ENCODE measurements at places on chromosomes 2 and 18.

GRCh38 chr2:66541646-66542045, 106.7 kb downstream of the MEIS1 start:
- DNase-seq: no peak

- DNase-seq: no peak
Observed at GRCh38 chr2:64474121-64474571, 20.2 kb downstream of the LGALSL start.

DNA sequence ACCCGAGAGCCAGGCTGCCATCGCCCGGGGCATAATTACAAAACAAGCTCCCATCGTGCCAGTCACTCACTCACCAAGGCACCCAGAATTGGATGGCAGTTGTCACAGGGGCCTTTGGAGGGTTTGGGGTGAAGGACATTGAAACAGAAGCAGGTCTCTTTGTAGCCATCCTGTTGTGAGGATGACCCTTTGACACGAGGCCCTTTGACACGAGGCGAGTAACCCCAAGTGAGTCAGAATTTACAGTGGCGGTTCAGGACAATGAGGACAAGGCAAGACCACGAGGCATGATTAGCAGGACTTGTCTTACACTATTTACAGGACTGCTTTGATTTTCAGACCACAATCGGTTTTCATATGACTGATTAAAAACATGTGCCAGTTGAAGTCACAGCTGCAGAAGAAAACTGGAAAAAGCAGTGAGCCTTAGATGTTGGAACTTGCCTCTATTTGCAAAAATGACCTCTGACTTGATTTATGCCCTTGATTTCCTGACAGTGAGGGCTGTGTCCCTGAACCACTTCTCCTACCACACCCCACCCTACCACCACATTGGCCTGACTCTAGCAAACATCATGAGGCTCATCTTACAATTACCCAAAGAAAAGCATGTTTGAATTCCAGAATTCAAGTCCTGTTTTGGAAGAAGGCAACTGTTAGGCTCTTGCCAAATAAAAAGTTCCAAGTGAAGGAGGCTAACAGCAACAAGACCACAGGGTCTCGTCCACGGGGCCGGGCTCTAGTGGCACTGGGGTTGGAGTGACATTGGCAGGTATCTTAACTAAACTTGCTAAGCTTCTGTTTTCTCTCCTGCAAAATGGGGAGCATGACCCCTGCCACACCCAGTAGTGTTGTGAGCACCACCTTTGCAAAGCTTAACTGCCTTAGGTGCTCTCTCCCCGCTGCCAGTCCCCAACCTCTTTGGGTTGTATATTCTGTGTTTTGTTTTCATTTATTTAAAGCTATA, 64.4 kb upstream of the FOSL2 start:
- DNase-seq: peak; percentile 56

DNA sequence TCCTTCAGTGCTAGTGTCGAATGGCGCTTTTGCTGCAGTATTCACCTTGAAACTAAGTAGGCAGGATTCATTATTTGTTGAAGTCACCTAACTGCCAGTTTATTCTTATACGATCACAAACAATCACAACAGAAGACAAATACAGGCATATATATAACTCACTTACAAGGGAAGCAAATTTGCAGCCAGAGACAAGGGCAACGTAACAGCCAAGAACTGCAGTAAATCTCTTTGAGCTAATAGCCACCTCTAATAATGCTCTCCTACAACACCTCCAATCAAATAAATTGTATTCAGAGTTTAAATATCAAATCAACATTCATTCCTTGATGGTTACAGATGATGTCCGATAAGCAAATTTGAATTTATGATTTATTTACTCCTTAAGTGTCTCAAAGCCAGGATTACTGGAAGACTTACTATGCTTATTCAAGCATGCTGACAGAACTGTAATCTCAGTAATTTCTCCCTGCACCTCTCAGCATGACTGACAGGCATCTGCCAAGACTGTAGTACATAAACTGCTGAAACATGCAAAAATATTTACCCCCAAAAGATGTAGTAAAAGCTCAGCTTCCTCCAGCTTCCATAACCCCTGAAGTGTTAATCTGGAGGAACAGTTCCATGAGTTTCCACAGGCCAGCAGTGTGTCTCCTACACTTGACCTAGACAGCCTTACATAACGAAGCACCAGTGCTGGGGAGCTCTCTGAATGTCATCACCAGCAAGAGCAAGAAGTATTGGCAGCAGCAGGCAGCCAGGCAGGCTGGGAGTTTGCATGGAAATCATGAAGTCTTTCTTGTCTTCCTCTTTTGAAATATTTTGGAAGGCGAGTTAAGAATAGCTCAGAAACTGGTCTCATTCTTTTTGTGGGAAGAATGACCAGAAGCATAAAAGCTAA, 20.9 kb upstream of the SCN1A start:
- no peak for DNase-seq

DNA sequence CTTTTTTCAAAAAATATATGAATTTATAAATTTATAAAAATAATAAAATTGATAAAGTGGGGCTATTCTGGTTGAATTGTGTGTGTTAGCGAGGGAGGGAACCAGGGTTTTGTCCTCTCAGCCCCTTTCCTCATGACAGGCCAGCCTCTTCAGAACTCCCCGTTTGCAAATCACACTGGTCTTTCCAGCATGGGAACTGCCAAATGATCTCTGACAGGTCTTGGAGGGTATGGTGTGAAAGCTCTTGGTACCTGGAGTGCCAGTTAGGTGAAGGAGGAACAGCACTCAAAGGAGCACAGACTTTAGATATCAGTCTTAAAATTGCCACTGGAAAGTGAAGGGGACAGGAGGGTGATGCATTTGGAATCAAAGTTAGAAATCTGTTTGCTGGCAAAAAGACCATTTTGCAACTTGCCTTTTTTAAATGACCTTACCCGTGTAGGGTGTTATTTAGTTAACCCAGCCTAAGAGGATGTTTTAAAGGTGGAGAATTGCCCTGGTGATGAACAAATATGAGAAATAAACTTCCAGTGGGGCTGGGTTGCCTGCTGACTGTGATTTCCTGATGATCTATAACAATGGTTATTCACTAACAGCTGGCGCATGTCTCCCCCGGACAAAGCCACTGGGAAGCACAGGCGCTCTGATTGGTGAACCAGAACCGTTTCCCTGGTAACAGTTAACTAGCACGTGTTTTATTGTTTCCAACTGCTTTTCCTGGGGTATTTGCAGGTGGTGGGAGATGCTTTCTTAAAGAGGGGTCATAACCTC, 85.3 kb upstream of the EFEMP1 start:
- DNase-seq: peak; percentile 86

- no peak for DNase-seq
Observed at GRCh38 chr2:230914886-230915285, 10.2 kb downstream of the GPR55 start.

GRCh38 chr2:10370390-10370789, 67.7 kb downstream of the HPCAL1 start:
- no peak for DNase-seq

DNA sequence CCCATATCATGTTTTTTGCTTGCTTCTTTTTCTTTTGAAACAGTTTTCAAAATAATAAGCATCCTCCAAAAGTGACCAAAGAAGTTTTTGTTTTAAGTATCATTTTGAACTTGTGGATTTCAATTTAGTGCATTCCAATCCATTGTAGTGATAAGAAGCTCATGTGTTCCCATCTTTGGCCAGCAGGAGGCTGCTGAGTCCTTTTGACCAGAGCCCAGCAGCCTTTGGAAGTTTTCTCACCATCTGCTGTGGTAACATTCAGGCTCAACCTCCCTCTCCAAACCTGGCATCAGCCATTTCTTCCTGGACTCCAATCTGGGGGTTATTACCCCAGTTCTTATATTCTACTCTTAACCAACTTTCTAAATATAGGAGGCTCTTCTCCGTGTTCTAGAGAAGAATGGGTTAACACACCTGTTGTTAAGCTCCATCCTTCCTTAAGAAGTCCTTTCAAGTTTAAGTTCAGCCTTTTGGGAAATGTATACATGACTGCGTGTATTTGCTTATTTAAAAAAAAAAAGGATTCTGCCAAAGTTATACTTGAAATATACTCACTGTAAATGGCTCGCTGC, 39.0 kb upstream of the MAL start:
- peak; percentile 64 for DNase-seq

DNA sequence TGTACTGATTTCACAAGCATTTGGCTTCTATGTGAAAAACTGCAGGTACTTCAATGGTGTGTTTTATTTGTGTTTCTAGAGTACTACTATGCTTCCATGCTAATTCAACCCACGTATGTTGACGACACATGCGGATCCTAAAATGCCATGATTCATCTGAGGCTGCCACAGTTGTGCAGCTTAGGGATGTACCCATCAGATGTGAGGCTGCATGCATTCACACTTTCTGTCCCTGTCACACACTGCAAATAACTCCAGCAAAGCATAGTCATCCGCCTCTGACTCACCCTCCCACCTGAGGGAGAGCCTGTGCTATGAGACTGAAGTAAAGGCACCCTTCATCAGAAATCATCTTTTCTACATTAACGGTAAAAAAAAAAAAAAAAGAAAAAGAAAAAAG, 22.1 kb upstream of the SERTAD2 start:
- DNase-seq: no peak

- DNase-seq: no peak
Observed at GRCh38 chr2:42865884-42866881, 73.8 kb upstream of the HAAO start.

DNA sequence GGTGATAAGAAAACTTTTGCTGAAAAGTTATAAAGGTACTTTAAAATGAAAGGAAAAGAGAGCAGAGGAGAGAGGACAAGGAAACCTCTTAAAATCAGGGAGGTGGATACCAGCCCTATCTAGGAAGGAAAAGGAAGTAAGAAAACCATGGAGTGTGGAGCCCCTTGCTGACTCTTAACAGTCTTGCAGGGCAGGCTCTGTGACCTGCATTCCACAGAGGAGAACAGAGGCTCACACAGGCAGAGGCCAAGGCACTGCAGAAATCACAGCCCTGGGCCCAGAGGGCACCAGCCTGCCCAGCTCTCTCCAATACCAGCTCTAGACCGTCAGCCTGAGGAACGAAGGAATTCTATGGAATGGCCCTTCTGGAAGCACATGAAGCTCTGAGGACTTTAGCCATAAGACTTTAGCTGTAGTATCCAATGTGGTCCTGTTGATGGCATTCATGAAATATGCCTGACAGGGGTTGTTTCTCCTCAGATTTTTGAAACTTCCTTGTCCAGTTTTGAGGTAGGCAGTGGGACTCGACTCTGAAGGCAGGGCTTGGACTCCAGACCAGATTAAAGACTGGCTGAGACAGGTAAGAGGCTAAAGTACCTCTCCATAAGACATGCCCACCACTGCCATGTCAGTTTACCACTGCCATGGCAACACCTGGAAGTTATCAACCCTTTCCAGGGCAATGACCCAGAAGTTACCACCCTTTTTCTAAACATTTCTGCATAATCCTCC, 216.3 kb downstream of the ANAPC1 start:
- peak; percentile 72 for DNase-seq

DNA sequence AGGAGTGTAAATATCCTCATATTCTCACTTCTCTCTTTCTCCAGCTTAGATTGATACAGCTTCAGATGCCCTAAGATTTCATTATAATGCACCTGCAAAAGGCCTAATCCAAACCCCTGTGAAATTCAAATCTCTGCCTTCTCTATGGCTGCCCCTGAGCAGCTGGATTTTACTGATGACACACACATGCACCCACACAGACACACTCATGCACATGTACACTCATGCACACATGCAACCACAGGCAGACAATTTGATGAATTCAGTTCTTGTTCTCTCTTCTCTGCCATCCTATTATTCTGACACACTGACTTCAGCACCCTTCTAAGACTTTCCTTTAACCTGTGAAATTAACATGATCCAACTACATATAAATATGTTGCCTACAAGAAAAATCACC, 563.2 kb downstream of the RNF144A start:
- DNase-seq: no peak

GRCh38 chr18:29644276-29644675, 1398.3 kb downstream of the DSC3 start:
- peak; percentile 57 for DNase-seq

- DNase-seq: no peak
Observed at GRCh38 chr2:70541481-70542020, 12.1 kb downstream of the TGFA start.

GRCh38 chr2:96164459-96165184, 19.4 kb upstream of the DUSP2 start:
- no peak for DNase-seq

DNA sequence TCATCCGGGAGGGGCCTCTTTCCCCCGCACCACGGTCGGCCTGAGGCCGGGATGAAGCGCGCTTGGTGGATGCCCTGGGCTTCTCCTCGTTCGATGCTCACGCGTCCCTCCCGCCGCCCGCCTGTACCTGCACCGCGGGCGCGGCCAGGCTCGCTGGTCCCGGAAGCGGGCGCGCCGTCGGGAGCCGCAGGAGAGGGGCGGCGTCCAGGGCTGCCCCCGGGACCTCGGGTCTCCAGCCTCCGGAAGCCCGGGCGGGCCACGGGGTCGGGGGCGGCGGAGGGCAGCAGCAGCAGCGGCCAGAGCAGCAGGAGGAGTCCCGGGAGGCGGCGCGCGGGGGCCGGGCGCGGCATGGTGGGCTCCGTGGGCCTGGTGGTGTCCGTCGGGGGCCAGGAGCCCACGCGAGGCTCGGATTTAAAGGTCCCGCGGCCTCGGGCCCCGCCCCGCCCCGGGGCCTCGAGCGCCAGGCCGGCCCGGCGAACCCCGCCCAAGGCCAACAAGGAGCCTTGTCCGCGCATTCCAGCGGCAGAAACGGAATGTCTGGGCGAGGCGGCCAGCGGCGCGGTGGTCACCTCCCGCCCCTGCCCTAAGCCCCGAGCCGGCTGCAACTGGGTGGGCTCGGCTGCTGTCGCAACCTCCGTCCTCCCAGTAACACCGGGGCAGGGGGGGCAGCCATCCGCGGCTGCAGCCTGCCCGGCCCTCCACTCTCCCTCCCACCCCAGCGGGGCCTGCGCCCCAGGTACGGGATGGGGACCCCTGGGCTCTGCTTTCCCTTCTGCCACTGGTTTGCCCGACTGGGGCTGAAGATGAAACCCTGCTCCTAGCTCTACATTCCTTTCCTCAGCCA, at the start of gene MATN3:
TSS of gene MATN3 (minus strand) at position 387 of the 844 bp plus-strand sequence. CDS start at position 350, 37 bp downstream.
- peak; percentile 35 for DNase-seq

DNA sequence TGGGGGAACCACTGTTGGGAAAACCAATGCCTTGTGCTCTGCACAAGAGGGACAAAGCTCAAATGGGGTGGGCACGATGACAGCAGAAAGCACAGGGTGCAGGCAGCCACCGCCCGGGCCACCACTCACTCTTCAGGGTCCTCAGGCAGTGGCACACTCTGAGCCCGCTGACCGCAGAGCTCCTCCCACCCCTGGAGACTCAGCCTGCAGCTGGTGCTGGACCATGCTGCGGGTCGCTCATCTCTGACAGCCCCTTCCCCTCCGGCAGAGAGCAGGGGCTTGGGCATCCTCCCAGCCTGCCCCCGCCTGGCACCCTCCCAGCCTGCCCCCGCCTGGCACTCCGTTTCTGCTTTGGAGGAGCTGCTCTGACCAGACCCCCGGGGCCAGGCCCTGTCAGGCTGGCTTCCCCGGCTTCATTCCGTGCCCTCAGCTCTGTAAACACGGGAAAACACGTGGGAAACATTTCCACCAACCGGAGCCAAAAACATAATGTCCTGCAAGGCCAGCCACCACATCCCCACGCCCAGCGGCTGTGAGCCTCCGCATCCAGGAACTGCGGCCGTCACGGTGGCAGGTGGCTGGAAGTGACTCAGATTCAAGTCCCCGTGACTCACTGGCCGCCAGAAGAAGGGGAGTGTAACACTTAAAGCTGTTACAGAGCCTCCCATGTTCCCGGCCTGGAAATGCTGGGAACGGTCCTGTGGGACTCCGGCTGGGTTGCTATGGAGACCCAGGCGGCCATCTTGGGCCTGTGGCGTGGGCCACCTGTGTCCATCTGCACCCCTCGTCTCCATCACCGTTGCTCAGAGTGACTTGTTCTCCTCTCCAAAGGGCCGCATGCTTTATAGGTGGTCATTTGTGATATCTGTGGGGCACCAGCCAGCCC, 6.8 kb upstream of the SNED1 start:
- DNase-seq: peak; percentile 97
